T-helper 2 cell treated with Interferon-gamma antibody and Interleukin-4, amounts not matched to agents 5 μg/mL and 100 μg/mL, for 36 hours (primary cell): ENCODE measurements at places on chromosomes 2 and 18.

DNA sequence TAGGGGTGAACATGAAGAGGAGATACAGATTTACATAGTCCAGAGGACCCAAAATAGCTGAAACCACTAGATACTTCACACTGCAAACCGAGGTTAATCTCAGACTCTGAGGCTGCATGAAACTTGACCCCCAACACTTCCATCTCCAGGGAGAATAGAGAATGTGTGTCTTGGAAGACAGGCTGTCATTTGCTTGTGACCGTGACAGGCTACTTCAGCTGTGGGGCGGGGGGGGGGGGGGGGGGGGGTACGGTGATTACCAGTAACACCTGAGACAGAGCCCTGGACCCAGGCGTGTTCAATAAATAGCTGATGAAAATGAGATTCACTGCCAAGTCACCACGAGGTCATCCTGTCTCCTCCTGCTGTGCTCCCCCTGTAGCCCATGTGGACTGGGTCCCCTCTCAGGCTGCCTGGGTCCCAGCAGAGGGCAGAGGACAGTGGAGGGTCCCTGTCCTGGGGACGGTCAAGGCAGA, 5.7 kb upstream of the KLHL29 start:
- DNase-seq = no peak

DNA sequence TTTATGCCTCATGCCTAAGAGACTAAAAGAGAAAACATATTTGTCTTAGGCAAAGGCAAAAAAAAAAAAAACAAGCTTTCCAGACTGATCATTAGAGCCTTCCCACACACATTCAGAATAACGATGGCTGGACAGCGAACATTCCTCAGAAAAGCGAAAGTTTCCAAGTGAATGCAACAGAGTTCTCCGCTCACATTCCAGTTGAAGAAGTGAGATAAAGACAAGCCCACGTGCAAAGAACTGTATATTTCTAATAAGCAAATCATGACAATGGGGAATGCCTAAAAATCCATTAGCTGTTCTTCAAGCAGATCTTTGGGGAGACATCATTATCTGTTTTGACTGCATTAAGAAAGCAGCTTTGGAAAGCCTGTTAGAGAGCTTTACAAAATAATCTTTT, 347.9 kb downstream of the METTL4 start:
- no peak for DNase-seq

DNA sequence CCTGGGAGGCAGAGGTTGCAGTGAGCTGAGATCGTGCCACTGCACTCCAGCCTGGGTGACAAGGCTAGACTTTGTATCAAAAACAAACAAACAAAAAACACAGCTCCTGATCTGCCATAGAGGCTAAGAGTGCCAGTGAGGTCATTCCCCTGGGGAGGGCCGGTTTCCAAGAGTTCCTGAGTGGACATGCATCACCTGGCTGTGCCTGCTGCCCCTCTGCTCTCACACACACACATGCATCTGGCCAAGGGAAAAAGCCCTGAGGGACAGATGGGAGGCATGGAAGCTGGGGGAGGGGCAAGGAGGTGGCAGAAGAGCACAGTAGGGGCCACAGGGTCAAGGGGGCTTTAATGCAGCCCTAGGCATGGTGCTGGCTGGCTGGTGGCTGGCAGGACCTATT, 60.4 kb downstream of the ZBTB7C start:
- no peak for DNase-seq

GRCh38 chr2:222362336-222362735, 62.0 kb upstream of the SGPP2 start:
- DNase-seq = no peak

- no peak for DNase-seq
Measured at GRCh38 chr2:137912371-137912770, 51.9 kb upstream of the HNMT start.

GRCh38 chr2:48511849-48512470, 18.0 kb upstream of the STON1 start:
- DNase-seq = no peak

DNA sequence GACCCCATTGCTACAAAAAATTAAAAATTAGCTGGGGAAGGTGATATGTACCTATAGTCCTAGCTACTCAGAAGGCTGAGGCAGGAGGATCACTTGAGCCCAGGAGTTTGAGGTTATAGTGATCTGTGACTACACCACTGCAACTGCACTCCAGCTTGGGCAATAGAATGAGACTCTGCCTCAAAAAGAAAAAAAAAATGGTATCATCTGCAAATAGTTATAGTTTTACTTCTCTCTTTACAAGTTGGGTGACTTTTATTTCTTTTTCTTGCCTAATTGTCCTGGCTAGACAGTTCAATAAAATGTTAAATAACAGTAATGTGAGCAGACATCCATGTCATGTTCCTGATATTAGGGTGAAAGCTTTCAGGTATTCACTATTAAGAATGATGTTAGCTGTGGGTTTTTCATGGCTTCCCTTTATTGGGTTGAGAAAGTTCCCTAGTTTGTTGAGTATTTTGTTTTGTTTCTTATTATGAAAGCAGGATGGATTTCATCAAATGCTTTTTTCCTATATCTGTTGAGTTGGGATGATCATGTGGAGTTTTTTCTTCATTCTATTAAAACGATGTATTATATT, 24.9 kb upstream of the ACOXL start:
- no peak for DNase-seq
